T-helper 17 cell (primary cell): ENCODE measurements at places on chromosomes 5 and 9. TPM values are rescaled to one million over a fixed set of nuclear protein-coding genes. Genes with fewer than 3 reads are reported as not detected.

Gene FLT4
- total RNA-seq: 1.5 TPM

Gene CSNK1G3
- total RNA-seq: 61.8 TPM

Gene SLC6A19
- total RNA-seq: not detected

DNA sequence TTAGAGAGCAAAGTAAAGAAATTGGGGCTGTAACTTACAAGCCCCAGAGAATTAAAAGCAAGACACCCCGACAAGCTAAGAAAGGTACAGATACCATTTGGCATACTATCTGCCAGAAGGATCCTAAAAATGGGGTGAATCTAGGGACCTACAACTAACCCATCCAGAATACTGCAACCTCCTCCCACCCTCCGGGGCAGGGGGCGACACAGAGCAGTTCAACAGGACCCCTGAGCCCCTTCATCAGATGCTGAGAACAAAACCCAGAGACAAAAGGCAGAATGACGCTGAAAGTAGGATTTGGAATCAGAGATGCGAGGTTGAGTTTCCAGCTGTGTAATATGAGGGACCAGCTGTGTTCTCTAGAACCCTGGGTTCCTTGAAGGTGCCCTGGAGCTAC lies 71.2 kb downstream of the EPB41L4B start:
- no peak for DNase-seq

- no peak for DNase-seq
Observed at GRCh38 chr5:52804981-52805380, 17.3 kb downstream of the ITGA1 start.
